ENCODE measurements at places on chromosomes 1 and 21. TPM values are rescaled to one million over a fixed set of nuclear protein-coding genes. Genes with fewer than 3 reads are reported as not detected.

Gene DYNLT4
- polyA plus RNA-seq, result not detected

Gene EFNA3
- 1.3 TPM for polyA plus RNA-seq

Gene KRTAP27-1
- not detected for polyA plus RNA-seq

Gene FMO1
- not detected for polyA plus RNA-seq

Gene CFHR4
- not detected for polyA plus RNA-seq

Gene GJA9
- polyA plus RNA-seq, result not detected

Gene RIPPLY3
- not detected for polyA plus RNA-seq

Gene TMEM39B
- 5.9 TPM for polyA plus RNA-seq

Gene NSL1
- polyA plus RNA-seq, result 71.5 TPM

Gene RALGPS2
- 257 TPM for polyA plus RNA-seq

Gene CELSR2
- polyA plus RNA-seq, result 0.15 TPM

Gene CFAP74
- polyA plus RNA-seq, result not detected

Gene ACTL8
- polyA plus RNA-seq, result not detected

Gene RGS1
- 119 TPM for polyA plus RNA-seq

Gene TCHHL1
- not detected for polyA plus RNA-seq

Gene RNF186
- polyA plus RNA-seq, result not detected

Gene CNKSR1
- polyA plus RNA-seq, result 2.2 TPM

Gene SPRR2E
- not detected for polyA plus RNA-seq

Gene FAM72D
- polyA plus RNA-seq, result not detected

Gene PTPRC
- 744 TPM for polyA plus RNA-seq

Gene GJB4
- not detected for polyA plus RNA-seq

Gene OR2AK2
- polyA plus RNA-seq, result not detected

Gene MYBPH
- polyA plus RNA-seq, result not detected

Gene PUM1
- 88.0 TPM for polyA plus RNA-seq

Gene DISC1
- 0.68 TPM for polyA plus RNA-seq

Gene HCRTR1
- polyA plus RNA-seq, result not detected

Gene FCGR2B
- 235 TPM for polyA plus RNA-seq

Gene CFHR2
- polyA plus RNA-seq, result not detected

Gene AMY2B
- 2.7 TPM for polyA plus RNA-seq

Gene ANKRD35
- polyA plus RNA-seq, result not detected

Gene CHI3L2
- polyA plus RNA-seq, result 14.4 TPM

Gene HHIPL2
- polyA plus RNA-seq, result not detected

Gene C2CD2
- polyA plus RNA-seq, result 3.5 TPM

Gene MROH9
- polyA plus RNA-seq, result not detected

Gene CCDC190
- not detected for polyA plus RNA-seq

Gene OR2T29
- not detected for polyA plus RNA-seq

Gene B4GALT2
- 1.0 TPM for polyA plus RNA-seq

Gene FALEC
- 1.0 TPM for polyA plus RNA-seq
